Astrocyte (in vitro differentiated cells and primary cell): ENCODE measurements at places on chromosomes 5 and 9.

DNA sequence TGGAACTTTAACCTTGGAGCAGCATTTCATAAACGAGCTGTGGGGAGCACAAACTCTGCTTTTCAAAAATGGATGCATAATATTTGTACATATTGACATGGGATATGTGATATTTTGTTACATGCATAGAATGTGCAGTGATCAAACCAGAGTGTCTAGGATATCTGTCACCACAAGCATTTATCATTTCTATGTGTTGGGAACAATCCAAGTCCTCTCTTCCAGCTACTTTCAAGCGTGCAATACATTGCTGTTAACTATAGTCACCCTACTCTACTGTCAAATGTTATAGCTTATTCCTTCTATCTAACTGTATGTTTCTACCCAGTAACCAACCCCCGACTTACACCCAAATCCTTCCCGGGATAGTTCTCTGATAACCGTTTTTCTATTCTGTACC is 15.0 kb upstream of the C5orf58 start:
- DNase-seq, result no peak

- no peak for DNase-seq
These were observed 319.2 kb downstream of the IRX2 start for GRCh38 chr5:2432076-2432920.

DNA sequence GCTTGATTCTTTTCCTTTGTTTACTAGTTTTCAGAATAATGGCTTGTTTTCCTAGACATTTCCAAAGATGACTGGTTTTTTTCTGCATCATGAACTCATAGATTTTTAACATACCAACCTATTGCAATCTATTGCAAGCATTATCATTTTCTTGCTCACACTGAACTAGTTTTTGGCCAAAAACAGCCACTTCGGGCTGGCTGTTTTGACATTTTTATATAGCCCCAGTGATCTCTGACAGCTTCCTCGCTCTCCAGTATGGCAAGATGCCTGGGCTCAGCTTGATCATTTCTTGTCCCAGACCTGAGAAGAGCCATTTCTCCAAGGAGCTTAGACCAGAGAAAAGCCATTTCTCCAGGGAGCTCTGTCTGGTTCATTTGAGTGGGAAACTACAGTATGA is 94.3 kb upstream of the MAMDC2 start:
- no peak for DNase-seq

GRCh38 chr5:43063721-43064171 is 23.6 kb upstream of the ANXA2R start:
- DNase-seq, result no peak

GRCh38 chr9:109248133-109248581 is 72.7 kb downstream of the EPB41L4B start:
- DNase-seq, result no peak

DNA sequence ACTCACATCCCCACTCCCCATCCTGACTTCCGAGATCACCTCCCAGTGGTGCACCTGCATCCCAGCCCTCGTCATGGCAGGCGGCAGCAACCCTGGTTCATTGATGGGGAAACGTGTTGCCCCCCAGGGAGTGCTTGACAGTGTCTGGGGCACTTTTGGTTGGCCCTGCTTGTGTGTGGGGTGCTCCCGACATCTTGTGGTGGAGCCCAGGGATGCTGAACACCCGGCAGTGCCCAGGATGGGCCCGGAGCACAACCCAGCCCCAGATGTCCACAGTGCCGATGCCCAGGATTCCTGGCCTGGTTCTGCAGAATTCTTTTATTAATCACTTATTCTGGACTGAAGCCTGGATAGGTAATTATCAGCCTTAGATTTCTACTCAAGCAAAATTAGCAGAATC is 3.7 kb downstream of the MRPL36 start:
- no peak for DNase-seq

DNA sequence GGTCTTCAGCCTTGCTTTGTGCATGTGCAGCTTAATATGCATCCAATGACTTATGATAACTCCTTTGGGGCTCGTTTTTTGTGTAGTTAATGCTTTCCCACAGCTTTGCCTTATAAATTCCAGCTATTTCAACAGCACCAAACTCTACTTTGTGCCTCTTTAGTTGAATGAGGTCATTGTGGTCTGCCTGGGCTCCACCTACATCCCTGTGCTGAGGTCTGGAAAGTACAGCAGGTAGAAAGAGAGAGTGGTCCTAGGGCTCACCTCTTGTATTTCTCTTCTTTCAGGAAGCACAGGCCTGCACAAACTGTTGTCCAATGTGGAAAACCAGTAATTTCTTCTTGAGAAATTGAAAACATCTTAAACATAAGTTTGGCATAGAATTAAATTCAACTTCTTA is 167.2 kb downstream of the XRCC4 start:
- DNase-seq, result no peak

- DNase-seq, result no peak
These were observed 23.0 kb upstream of the GOLM1 start for GRCh38 chr9:86122311-86122710.

GRCh38 chr5:16740066-16740810 is 123.4 kb upstream of the RETREG1 start:
- no peak for DNase-seq

DNA sequence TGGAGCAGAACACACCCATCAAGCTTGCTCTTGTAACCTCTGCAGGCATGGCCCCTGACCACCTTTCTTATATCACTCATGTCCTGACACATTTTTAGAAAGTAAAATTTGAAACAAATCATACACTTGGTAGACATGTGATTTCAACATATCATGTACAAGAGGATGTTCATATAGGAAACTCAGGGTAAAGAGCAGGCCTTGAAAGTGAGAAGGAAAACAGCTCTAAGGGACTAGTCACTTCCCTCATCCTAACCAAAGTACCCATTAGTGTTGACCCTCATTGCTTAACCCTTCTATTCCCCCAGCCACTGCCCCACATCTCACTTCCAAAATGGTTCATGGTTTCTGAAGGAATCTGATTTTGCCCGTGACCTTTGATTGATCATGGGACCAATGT is 492.4 kb upstream of the KLF4 start:
- DNase-seq, result no peak

- DNase-seq, result no peak
These were observed 20.6 kb upstream of the SV2C start for GRCh38 chr5:76062502-76063041.

- no peak for DNase-seq
These were observed 99.7 kb upstream of the CDKN2B start for GRCh38 chr9:22108581-22109370.
